NCI-H524 treated with DMSO at 0.1 percent for 48 hours (cell line): ENCODE measurements at places on chromosomes 2 and 18.

DNA sequence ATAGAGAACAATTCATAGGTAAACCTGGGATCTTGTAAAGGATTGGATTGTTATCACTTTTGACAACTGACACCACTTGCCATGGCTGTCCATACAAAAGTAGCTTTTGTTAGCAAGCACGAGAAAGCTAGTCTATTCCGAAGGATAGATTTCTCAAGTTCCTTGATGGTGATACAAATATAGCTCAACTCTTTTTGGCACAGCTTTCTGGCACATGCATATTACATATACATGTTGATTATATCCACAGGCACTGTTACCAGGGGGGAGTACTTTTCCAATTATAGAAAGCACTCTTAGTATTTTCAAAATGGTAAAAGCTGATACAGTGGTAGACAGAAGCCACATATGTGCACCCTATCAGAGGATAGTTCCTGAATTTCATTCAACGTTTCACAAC, 168.9 kb downstream of the UPP2 start:
- DNase-seq, result no peak

DNA sequence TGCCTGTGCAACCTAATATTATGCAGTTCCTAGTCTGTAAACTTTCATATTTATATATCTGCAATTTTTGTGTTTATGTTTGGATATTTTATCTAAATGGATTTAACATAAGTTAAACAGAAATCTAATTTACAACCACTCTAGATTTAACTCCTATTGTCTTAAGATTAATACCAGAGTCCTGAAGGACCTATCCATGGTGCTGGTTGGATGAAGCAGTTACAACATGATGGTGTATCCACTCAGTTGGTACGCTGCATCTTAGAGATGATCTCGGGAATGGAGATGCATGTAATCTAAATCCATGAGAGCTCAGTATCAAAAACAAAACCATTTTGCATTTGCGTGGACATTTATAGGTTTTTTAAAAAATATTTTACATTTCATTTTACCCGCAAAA, 745.9 kb upstream of the SLC8A1 start:
- no peak for DNase-seq

- DNase-seq, result no peak
Observed at GRCh38 chr2:240433973-240434727, 1.3 kb upstream of the GPC1 start.

- peak; percentile 50 for DNase-seq
Observed at GRCh38 chr2:30862054-30862651, 54.9 kb upstream of the CAPN13 start.

- DNase-seq, result no peak
Observed at GRCh38 chr18:77811503-77811902, 561.9 kb downstream of the GALR1 start.
